Colonic mucosa (tissue), 4 donors: ENCODE measurements at places on chromosomes 16 and 17.

- no peak for DNase-seq
Measured at GRCh38 chr17:19292377-19292711, 55.2 kb downstream of the EPN2 start.

- DNase-seq: no peak
Measured at GRCh38 chr17:17155568-17155967, 50.6 kb downstream of the PLD6 start.

- DNase-seq: no peak
Measured at GRCh38 chr17:53313746-53314145, 509.0 kb upstream of the KIF2B start.

GRCh38 chr17:1566505-1567199 lies 4.1 kb upstream of the PITPNA start:
- no peak for DNase-seq

GRCh38 chr17:65975878-65976277 lies 216.1 kb downstream of the CEP112 start:
- no peak for DNase-seq

GRCh38 chr16:70684146-70685060 lies 1.4 kb downstream of the MTSS2 start:
- DNase-seq: no peak

- no peak for DNase-seq
Measured at GRCh38 chr17:15411384-15412198, 55.8 kb downstream of the CDRT4 start.

DNA sequence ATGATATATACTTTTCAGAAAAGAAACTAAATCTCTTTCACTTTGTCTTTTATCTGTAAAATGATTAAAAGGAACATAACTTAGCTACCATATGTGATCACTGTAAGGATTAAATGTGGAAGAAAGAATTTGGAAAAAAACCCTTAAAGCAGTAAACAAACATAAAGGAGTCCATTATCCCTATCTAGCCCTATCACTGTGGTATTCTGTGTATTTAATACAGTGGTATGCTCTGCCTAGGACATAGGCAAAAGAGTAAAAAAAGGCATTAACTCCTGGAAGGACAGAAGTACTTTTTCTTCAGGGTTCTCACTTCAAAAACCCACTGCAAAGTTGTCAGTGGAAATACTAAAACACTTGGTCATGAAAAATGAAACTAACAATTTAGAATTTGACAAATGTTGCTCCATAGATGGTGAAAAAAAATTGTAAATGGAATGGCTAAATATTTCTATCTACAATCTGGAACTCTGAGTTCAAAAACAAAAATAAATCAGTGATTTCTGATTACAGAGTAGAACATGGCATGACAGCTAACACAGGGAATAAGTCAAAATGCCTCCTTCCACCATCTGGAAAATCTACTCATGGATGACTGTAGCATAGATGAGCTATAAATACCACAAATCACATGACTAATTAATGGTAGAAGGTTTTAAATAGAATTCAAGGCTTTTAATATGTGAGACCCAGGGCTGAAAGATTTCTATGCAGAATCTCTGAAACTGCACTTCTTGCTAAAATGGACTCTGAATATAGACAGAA lies 140.1 kb downstream of the ITFG1 start:
- DNase-seq: no peak

- no peak for DNase-seq
Measured at GRCh38 chr17:29126268-29126930, 53.8 kb downstream of the MYO18A start.

GRCh38 chr17:35088356-35088880 lies 24.9 kb upstream of the RFFL start:
- peak; percentile 60 for DNase-seq

- no peak for DNase-seq
Measured at GRCh38 chr17:82693168-82693867, 5.2 kb downstream of the RAB40B start.

- DNase-seq: no peak
Measured at GRCh38 chr17:41796121-41796895, 9.8 kb upstream of the JUP start.
